ENCODE measurements at places on chromosomes 5 and 9.

GRCh38 chr9:81649475-81650240, 39.7 kb downstream of the TLE1 start:
- DNase-seq: no peak

- no peak for DNase-seq
Measured at GRCh38 chr5:94245608-94246007, 372.8 kb downstream of the KIAA0825 start.

- DNase-seq: no peak
Measured at GRCh38 chr5:130874861-130875417, 290.1 kb downstream of the HINT1 start.

- DNase-seq: no peak
Measured at GRCh38 chr5:93188876-93189485, 392.0 kb downstream of the NR2F1-AS1 start.

DNA sequence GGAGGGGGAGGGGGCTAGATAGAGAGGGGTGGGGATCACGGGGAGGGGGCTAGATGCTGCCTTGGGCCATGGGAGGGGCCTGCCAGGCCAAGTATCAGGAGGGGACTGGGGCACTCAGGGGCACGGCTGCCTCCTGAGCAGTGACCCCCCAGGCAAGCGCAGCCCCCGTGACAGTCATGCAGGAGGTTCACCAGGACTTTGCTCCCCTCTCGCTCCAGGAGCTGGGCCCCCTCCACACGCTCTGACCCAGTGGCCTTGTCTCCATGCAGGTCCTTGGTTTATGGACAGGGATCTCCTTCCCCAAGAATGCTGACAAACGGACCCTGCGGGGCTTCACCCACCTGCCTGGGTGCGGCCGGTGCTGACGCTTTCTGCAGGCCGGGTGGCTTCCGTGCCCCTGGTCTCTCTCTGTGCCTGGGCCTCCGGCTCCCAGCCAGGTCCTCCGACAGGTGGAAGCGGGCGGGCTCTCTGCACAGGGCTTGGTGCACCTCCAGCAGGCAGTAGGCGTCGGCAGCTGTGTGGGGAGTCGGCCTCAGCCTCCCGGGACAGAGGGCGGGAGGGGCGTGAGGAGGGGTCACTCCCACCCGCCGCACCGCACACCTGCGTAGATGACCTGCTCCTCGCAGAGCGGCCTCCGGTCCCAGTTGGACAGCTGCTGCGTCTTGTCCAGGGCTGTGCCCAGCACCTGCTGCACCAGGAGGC, 46.8 kb upstream of the NRARP start:
- DNase-seq: no peak

- no peak for DNase-seq
Measured at GRCh38 chr5:137372773-137373160, 126.4 kb downstream of the SPOCK1 start.

- DNase-seq: no peak
Measured at GRCh38 chr5:137027758-137028157, 471.4 kb downstream of the SPOCK1 start.

- no peak for DNase-seq
Measured at GRCh38 chr9:111974092-111974681, 77.6 kb downstream of the UGCG start.

DNA sequence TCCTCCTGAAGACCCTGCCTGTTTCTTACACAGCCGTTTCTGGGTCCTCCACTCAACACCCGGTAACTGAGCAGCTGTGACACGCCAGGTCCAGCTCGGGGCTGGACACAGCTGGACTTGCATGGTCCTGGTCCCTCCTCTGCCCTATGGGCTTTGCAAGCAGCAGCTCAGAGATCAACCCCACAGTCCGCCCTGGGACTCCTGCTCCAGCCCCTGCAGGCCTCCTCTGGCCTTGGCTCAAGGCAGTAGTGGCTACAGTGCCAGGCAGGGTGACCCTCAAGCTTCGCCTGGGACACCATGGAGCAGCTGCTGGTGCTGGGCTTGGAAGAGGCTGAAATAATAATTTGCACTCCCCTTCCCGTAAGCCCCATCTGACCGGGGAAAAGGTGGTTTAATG, 66.1 kb upstream of the OLFM1 start:
- no peak for DNase-seq

DNA sequence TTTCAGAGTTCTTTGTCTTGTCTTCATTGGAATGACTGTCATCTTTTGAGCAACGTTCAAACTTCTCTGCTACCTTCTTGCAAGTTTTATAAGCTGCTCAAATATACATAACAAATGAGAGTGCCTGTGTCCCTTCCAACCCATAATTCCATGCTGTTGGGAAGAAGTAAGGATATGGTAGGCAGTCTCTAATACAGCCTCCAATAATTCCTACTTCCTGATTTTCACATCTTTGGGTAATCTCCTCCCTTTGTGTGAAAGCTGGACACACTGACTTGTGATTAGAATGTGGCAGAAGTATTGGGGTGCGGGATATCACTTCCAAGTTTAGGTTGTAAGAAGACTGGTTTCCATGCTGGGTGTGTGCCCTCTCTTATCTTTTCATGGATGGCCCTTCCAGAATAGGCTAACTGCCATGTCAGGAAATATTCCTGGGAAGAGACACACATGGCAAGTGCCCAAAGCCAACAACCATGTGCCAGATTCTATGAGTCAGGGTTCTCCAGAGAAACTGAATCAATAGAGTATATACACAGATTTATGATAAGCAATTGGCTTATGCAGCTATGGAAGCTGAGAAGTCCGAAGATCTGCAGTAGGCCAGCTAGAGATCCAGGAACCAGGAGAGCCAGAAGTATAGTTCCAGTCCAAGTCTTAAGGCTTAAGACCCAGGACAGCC, 531.3 kb downstream of the NTRK2 start:
- DNase-seq: no peak

DNA sequence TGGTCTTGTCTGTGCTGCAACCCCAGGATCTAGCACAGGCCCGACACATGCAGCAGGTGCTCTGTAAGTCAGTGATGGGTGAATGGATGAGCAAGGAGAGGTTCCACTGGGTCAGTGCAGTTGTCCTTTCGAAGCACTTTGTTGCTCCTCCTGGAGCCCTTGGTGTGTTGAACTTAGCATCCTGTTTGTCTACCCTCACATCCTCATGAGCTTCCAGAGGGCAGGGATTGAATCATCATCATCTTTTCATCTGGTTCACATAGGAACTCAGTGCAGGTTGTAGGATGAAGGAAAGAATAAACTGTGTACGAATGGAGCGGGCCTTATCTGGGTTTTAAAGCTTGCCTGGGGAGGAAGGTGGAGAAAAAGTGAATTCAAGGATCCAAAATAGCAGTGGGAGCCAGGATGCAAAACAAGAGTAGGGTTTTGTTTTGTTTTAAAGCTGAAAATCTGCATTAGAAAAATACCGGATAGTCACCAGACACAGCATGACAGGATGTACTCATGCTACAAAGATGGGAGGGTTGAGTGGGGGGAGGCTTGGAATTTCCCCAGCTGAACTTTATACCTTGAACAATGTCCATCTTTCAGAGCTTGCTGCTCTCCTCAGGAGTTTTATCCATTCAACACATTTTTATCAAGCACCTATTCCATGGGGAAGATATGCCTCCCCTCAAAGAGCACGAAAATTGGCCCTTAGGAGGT, 55.8 kb downstream of the PTTG1 start:
- DNase-seq: no peak

DNA sequence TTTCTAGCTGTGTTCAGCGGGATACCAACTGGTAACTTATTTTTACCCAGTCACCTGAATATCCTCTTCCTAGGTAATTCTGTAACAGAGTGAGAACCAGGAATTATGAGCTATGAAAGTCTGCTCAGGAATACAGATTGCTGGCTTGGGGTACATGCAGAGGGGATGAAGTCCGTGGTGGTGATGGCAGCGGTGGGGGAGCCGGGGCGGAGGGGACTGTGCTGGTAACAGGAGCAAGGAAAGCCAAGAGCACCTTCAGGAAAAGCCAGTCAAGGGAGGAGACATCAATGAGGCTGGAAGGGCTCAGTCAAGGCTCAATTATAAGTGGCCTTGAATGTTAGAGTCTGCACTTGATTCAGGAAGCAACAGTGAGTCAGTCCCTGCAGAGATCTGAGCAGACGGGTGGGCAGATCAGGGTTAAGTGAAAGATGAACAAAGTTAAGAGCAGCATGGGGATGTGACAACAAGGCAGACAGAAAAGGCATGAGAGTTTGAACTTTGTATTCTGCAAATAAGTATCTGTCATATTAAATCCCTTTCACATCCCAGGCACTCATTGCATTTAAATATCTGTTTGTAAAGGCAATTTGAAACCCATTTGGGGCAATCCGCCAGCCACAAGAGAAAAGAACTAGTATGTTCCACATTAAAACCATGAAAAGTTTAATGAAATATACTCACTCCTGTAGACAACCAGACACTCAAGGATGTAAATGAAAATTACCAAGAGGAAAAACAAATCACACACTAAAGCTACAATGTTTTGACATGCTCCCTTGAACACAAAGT, 101.2 kb downstream of the TTC39B start:
- no peak for DNase-seq

DNA sequence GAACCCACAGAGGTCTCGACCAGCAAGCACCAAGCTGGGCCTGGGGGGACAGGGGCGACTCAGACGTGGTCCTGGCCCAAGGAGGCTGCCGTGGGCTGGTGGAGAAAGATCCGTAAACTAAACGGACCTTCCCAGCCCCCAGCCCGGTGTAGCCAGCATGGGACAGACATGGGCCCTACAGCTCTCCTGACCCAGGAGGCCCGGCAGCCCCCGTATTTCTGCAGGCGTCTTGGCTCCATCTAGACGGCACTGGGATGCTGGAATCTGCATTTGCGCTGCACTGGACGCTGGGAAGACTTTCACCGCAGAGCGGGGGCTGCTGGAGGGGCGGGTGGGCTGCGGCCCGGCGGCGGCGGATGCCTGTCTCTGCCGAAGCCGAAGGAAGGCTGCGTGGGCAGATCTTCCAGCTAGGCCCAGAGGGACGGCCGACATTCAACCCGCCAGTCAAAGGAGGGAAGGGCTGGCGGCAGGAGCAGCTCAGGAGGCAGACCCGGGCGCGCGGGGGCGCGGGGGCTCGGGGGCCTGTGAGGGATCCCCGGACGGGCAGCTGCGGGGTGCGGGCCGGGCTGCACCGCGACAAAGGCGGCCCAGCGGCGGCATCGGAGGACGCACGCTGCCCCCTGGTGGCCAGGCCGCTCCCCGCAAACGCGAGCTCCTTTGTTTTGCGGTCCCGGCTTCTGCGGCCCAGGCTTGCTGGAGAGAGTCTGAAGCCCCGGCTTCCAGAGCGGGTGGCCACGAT, 266.2 kb downstream of the NSG2 start:
- DNase-seq: no peak

- DNase-seq: no peak
Measured at GRCh38 chr5:177353093-177353492, 1.6 kb upstream of the LMAN2 start.

DNA sequence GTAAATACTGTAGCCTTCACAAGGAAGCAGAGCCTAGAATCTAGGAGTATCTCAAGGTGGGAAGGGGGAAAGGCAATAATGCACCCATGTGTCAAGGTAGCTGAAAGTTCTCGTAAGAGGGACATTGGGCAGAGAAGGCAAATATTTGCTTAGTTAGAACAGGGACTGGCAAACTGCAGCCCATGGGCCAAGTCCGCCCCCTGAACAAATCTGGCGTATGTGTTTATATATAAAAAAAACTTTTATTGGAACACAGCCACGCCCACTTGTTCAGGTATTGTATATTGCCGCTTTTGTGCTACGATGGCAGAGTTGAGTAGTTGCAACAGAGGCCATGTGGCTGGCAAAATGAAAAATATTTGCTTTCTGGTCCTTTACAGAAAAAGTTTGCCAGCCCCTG, 16.1 kb downstream of the KCNN2 start:
- no peak for DNase-seq

DNA sequence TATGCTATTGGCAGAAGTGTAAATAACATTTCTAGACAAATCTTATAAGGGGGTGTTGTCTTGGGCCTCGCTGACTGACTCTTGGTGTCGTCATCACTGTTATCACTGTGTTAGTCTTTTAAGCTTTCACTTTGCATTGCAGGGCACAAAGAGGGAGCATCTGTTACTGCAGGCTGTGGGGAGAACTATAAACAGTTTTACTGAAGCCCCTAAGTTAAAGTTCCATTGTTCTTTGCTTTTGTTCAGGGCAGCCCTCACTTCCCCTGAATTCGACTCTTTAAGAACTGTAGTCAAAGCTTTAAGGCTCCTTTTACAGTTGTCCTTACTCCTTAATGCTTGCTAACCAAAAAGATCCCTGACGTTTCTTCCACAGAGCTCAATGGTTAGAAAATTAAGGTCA, 605.0 kb downstream of the RAB3C start:
- DNase-seq: no peak

- DNase-seq: no peak
Measured at GRCh38 chr9:127961613-127962155, 19.1 kb downstream of the EEIG1 start.

- no peak for DNase-seq
Measured at GRCh38 chr5:78271766-78272165, 22.7 kb downstream of the AP3B1 start.

GRCh38 chr9:107710953-107711352, 221.4 kb upstream of the KLF4 start:
- no peak for DNase-seq

DNA sequence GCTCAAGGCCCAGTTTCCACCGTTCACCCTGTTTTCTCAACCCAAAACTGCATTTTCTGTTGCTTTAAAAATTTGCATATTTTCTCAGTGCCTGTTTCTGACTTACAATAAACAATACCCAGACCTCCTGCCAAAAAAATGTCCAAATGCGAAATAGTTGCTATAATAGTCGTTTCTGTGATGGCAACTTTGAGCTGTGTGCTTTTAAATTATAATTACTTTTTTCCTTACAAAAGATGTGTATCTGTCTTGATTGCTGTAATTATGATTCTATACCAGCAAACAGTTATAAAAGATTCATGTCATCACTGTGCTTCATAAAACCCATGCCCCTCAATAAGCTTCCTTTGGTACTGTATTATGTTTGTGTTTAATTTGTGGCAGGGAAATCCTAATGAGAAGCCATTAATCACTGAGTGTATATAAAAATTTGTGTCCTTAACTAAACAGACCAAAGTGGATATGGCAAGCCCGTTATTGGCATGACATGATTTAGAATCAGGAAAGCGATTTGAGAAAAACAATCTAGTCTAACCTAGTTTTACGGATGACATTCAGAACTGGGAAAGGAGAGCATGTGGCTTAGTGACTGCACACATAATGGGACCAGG, 5.4 kb upstream of the SLC1A3 start:
- no peak for DNase-seq

GRCh38 chr5:137598399-137598798, 99.3 kb upstream of the SPOCK1 start:
- DNase-seq: no peak
